NCI-H1417 treated with DMSO at 0.1 percent for 48 hours (cell line): ENCODE measurements at places on chromosomes 12 and 14.

- DNase-seq = no peak
Observed at GRCh38 chr12:116910645-116911451, at the start of gene FBXW8. Gene FBXW8 (plus strand): TSS chr12:116910950. CDS start chr12:116911038, 88 bp downstream.

- DNase-seq = no peak
Observed at GRCh38 chr12:47378907-47379306, 299.1 kb upstream of the AMIGO2 start.

GRCh38 chr14:61585598-61586543 is 109.4 kb upstream of the HIF1A start:
- no peak for DNase-seq

DNA sequence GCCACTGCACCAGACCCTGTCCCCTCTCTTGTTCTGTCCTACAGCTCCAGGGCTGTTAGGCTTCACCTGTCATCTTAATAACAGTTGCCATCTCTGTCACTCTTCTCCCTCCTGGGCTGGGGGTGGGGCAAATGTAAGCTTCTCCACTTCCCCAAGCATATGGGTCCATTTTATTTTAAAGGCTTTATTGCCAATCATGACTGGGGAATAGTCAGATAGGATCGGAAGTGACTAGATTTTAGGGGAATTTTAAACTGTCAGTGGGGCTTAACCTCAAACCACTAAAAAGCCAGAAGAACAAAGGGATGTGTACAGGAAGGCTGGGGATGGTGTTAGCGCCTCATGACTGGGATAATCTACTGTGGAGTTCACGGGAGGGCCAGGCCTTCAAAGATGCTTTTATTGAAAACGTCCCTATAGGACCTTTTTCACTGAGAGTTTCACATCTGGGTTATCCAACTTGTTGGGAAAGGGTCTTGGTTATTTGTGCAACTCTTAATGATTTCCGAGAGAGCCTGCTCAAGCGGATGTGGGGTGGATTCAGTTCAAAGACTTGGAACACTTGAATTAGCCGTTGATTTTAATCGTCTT is 41.6 kb downstream of the CHST11 start:
- DNase-seq = no peak

GRCh38 chr12:131249246-131250027 is 295.7 kb downstream of the ADGRD1 start:
- no peak for DNase-seq

GRCh38 chr12:69154585-69155363 is 84.6 kb upstream of the CPSF6 start:
- DNase-seq = peak; percentile 45

DNA sequence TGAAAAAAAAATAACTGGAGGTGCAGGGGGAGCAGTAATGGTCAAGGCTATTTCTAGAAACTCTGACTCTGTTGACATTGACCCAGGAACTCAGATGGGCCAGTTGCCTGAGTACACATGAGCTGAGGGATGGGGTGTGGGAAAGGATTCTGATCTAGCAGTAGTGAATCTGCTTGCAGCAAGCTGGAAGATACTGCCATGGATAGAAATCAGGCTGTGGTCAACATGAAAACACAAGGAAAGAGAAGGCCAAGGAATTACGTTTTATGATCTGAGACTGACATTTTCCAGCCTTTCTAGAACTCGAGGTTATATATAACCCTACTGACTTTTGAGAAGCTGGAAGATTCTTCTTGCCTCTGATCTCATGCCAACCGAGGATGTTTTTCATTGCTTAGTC is 90.0 kb downstream of the ANO6 start:
- DNase-seq = no peak

DNA sequence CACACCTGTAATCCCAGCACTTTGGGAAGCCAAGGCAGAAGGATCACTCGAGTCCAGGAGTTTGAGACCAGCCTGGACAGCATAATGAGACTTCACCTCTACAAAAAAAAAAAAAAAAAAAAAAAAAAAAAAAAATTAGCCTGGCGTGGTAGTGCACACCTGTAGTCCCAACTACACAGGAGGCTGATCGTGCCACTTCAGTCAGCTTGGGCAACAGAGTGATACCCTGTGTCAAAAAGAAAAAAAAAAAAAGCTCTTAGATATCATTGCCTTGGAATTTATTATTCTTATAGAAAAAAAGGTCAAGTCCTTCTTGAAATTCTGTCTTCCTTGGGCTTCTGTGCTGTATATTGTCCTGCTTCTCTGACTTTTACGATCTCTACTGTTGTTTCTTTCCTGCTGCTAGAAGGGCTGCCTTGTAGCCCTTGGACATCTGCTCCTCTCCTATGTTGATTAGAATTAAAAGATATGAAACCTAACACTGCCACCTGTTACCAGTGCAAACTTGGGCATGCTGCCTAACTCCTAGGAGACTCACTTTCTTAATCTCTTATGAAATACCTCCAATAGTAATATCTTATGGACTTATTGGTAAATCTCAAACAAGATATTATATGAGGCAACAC is 5.7 kb downstream of the TMEM19 start:
- DNase-seq = no peak

- no peak for DNase-seq
Observed at GRCh38 chr12:34404377-34405285, 382.3 kb downstream of the ALG10 start.

- DNase-seq = no peak
Observed at GRCh38 chr12:117038023-117038680, 61.1 kb downstream of the TESC start.

- no peak for DNase-seq
Observed at GRCh38 chr14:56894591-56894991, 84.3 kb upstream of the OTX2 start.

- peak; percentile 22 for DNase-seq
Observed at GRCh38 chr12:82527165-82527780, 159.4 kb upstream of the TMTC2 start.

DNA sequence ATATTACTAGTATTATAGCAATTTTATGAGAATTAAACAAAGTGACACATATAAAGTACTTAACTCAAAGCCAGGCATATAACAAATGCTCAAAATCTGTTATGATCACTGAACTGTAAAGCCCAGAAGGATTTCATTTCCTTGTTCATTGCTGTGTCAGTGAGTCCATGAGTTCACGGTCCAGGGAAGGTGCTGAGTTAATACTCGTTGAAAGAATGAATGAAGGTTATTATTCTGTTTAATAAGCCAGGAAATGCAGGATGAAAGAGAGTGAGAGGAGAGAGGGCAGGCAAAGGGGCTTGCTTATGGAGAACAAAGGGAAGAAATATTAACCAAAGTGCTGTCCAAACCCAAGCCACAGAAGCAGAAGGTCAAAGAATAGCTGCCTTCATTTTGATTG is 40.2 kb upstream of the NT5DC3 start:
- no peak for DNase-seq

DNA sequence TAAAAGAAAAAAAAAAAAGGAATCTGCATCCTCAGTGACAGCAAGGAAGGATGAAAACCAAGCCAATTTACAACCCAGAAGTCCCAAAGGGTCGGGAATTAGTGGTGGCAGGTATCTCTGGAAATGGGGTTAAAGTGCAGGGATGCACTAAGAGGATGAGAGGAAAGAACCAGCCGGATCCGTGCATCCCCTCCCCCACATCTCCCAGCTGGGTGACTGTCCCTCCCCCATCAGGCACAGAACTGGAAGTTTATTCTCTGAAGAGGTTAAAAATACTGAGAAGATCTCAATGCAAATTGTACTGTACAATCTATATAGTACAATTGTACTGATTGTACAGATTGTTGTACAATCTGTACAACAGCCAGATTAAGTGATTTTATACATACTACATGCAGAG is 15.4 kb downstream of the CLMN start:
- no peak for DNase-seq

DNA sequence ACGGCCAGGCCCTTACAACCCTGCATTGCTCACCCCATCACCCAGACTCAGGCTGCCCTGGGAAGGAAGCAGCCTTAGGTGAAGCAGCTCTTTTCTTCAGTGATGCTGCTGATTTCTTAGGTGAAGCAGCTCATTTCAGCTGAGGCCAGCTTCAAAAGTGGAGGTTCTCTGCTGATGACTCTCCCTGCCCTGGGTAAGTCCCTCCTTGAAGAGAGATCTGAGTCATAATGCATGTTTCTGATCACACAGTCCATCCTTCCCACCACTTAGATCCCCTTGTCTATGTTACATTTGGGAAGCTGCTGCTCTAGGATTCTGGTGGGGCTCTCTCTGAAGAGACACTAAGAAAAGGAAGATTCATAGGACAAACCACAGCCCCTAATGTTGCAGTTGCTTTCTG is 17.2 kb upstream of the ZNF140 start:
- DNase-seq = no peak

DNA sequence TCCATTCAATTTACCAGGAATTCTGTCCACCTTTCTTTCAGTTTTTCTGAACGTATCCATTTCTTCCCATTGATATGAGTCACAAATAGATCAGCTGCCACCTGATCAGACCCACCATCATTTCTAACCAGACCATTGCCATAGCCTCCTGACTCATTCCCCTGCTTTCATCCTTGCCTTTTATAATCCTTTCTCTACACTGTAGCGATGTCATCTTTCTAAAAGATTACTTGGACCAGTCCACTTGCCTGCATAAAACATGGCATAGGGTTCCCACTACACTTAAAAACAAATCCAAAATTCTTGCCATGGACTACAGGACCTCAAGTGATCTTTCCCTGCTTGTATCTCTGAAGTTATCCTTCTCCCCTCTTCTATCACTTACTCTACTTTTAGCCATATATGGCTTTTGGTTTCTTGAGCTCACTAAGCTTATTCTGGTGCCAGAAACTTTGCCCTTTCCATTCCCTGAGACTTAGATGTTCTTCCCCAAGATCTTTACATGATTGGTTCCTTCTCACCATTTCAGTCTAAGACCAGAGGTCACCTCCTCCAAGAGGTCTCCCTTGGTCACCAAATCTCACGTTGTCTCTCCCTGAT is 149.5 kb upstream of the KRR1 start:
- DNase-seq = no peak

GRCh38 chr12:69055706-69056105 is 122.7 kb upstream of the CPM start:
- DNase-seq = no peak

- no peak for DNase-seq
Observed at GRCh38 chr12:96347130-96347699, 53.0 kb downstream of the CDK17 start.
